C1 segment of cervical spinal cord (tissue), 14 donors: ENCODE measurements at places on chromosomes 2 and 18.

DNA sequence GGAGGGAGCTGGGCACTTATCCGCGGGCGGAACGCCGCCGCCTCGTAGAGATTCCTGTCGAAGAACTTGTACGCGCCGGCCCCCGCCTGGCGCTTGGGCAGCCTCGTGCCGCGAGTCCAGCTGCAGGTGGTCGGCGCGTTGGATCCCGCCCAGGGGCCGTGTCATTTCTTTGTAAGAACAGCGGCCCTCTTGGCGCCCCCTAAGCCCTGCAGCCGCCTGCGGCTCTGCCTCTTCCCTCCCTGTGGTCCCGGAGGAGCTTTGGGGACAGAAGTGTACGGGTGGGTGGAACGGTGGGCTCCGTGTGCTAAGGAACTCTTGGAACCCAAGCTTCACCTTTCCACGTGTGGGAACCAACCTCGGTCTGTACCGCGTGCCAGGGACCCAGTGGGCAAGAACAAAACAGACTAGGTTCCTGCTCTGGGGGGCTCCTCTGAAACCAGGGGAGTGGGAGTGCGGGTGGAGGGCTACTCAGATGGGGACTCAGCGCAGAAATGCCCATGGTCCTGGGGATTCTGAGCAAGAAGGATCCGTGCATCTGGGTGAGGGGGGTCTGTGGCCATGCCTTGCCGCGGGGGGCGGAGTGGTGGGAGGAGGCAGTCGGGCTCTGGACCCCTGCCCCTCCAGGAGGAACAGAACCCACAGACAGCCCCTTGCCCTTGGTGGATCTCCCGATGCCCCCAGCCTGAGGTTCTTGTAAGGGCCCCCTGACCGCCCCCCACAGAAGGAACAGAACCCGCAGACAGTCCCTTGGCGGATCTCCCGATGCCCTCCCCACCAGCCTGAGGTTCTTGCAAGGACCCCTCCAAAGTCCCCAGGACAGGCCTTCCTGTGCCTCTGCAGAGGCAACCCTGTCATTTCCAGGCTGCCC is 1.5 kb downstream of the GPC1 start:
- no peak for DNase-seq

GRCh38 chr2:196836440-196836839 is 27.3 kb upstream of the C2orf66 start:
- no peak for DNase-seq

DNA sequence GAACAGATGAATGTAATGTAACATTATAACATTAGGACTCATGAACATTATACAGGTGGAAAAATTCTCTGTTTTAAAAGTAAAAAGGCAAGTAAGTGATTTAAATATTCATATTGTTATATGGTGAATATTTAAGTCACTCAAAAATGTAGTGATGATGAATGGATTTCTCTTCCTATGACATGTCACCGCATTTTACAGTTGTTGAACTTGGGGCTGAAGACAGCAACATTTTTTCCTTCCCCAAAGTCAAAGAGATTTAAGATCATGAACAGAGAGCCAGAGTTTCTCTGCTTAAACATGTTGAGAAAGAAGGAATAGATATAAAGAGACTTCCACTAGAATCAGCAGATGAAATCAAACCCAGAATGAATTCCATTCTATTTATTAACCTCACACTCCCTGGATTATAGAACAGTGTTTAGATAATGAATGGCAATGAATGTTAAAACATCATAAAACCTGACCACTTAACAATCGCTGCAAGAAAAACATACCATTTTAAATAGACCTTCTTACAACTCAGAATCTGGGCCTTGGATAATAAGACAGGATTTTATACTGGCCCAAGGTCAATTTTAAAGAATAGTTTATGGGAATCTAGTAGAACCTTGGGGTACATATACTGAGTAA is 163.6 kb upstream of the SIX2 start:
- DNase-seq, result no peak

GRCh38 chr2:176136374-176137251 is 7.1 kb downstream of the HOXD8 start:
- peak; percentile 25 for DNase-seq

- DNase-seq, result no peak
Observed at GRCh38 chr2:211802666-211803065, 735.9 kb downstream of the ERBB4 start.

DNA sequence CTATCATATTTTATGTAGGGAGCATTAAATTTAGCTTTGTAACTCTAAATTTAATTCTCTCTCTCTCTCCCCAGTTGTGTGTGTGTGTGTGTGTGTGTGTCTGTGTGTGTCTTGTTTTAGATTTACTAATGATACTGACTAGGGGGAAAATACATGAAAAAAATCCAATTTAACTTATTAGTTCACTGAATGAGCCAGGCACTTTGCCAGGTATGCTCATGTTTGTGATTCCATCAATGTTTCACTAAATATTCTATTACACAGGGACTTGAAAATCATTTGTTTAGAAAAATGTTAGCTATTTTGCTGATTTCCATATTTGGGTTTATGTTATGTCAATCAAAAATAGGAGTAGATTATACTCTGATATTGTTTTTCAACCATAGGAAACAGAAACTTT is 203.7 kb upstream of the ZNF804A start:
- DNase-seq, result no peak

GRCh38 chr18:57427429-57428201 is 7.6 kb upstream of the ONECUT2 start:
- no peak for DNase-seq

DNA sequence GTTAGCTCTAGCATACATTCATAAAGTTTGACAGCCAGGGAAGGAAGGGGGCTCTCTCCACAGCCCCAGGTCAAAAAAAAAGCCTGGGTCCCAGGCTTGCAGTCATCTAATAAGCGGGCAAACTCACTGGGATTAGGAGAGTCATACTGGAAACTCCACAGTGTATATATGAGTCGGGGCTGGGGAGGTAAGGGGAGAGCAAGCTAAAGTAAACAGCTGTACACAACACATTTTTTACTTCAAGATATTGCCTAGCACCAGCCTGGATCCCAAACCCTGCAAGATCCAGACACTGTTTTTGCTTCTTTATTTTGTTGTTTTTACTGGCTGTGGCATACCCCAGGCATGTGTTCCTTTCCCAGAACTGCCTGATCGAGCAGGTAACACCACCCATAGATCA is 291.3 kb upstream of the TANK start:
- DNase-seq, result no peak

- no peak for DNase-seq
Observed at GRCh38 chr2:47631792-47632398, 151.1 kb upstream of the MSH6 start.

DNA sequence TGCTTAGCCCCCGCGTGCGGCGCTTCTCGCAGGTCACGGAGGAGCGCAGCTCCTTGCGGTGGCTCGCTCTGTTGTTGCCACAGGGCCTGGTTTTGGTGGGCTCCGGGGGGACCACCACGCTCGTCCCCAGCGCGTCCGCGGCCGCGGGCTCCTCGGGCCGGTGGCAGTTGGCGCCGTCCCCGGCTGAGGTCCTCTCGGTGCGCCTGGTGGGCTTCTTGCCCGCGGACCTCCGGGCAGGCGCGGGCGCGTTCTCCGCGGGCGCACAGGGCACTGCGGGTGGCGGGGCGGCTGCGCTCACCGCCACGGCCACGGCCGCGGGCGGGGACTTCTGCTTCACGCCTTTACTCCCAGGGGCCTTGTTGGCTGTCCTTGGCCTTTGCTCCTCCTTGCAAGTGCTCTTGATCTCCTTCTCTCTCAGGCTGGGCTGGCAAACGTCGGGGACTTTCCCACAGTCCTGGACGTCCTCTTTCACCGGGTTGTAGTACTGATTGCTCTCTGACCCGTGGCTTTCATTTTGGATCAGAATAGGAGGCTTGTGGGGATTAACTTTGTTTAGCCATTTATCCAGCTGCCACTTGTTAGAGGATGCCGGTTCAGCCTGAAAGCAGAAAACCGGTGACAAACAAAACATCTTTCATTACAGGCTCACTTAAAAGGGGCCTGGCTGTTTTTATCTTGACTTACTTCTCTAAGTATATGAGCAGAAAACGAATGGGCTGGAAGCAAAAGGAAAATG is 104.0 kb upstream of the REV1 start:
- no peak for DNase-seq

DNA sequence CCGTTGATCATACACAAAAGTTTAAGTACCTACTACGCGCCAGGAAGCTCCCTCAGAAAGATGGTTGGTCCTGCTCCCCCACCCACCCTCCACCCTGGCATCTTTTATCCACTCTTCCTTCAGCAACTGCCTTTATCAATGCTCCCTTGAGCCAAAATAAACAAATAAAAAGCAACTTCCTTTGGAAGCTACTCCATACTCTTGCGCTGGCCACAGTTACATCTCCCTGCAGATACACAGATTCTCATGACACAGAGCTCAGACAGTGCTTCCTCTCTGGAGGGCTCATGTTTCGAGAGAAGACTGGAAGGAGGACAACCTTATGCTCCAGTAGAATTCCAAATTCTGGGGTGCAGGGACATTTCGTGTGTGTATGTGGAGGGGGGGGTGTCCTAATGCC is 3.8 kb upstream of the STEAP3 start:
- DNase-seq, result no peak

DNA sequence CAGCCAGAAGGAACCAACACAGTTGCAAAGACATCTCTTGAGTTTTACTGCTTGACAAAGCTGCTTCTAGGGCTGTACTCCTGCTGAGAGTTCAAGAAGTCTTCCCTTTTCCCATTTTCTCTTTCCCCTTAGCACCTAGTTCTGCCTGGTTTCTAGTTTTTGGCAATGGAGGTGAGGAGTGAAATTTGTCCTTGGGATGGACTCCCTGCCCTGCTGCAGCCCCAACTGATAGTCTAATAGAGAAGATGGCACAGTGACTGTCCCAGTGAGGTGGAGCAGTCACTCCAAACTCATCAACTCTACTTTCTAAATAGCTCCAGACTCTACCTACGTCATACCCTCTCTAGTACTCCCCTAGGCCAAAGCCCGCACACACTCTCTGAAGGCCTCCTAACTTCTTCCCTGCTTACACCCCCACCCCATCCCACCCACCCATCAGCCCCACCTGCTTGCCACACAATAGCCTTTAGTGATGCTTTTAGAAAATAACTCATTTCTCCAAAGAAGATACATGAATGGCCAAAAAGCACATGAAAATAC is 164.4 kb downstream of the DDX1 start:
- DNase-seq, result no peak

DNA sequence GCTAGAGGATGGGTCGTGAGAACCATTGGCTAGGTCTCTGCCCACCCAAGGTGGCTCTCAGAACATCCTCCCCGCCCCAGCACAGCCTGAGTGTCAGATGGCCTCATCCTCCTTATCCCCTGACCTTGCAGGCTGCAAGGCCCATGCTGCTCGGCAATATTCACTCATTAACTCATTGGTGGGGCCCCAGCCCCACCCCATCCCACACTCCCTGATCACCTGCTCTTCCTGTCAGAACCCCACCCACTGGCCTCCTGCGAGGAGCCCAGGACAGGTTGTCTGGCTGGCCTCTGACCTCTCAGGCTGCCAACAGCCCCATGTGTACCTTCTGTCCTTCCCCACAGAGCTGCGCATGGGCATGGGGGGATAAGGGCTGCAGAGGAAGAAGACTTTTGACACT is 5.3 kb downstream of the ADCY3 start:
- no peak for DNase-seq

- no peak for DNase-seq
Observed at GRCh38 chr2:38116762-38117161, 40.8 kb upstream of the CYP1B1 start.
